Right renal pelvis (tissue), 4 donors: ENCODE measurements at places on chromosomes 1 and 21.

GRCh38 chr1:201781437-201781836 is 47.5 kb upstream of the IPO9 start:
- DNase-seq, result peak; percentile 37

- DNase-seq, result no peak
Measured at GRCh38 chr1:182953826-182954225, 860 bp upstream of the SHCBP1L start.

DNA sequence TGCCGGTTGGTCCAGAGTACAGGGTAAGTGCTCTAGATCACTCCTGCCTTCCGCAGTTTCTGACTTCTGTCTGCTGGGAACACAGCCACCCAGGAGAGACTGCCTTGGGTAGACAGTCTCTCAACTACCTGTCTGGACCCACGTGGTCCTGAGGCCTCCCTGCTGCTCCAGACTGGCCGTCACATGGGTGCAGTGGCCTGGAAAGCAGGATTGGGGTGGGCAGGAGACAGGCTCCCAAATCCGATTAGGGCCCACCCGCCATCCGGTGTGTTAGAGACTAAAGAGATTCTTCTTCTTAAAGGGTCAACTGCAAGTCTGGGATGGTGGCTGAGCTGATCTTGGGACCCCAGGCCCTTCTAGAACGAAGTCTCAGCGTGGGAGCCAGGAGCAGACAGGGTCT is 105.5 kb downstream of the EBNA1BP2 start:
- DNase-seq, result no peak

DNA sequence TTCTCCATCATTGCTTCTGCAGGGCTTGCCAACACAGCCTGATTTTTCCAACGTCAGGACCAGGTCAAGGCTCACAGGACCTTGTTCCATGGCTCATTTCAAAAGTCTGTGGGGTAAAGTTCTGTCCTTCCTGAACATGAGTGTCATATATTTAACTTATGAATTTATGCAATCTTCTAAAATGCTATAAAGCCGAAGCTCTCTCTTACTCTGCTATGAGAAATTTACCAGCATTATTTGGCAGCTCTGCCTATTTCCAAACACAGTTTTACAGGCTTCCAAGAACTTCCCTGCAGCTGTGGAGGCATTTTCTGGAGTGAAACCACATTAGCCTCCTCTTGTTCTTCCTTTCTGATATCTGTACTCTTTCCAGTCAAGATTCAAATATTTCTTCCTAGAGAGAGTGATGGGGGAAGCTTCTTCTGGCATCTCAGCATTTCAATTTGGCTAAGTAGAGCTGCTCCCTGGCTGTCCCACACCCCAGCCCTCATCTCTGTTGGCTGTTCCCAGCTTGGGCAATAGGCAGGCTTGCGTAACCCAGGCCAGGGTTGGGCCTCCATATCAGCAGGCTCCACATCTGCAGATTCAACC is 15.6 kb upstream of the HMGCS2 start:
- no peak for DNase-seq

- no peak for DNase-seq
Measured at GRCh38 chr1:82225421-82226185, 424.9 kb downstream of the ADGRL2 start.

DNA sequence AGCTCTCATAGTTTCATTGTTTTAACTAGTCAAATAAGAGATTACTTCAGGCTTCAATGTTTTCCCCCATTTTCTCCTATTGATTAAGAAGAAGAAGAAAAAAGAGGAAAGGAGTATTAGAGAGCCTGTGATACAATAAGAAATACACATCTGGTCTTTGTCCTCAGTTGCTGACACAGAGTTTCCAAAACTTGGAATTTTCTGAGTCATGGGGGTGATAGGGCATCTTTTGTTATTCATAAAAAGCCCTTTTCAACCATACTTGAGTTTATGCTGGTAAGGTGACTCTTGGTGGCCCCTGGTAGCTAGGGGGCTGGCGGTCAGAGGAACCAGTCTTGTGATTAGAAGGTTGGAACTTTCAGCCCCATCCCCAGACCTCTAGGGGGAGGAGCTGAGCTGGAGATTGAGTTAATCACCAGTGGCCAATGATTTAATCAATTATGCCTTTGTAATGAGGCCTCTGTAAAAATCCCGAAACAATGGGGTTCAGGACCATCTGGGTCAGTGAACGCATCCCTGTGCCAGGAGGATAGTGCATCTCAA is 28.9 kb upstream of the KLF18 start:
- DNase-seq, result no peak

GRCh38 chr1:87279536-87279875 is 49.2 kb upstream of the LMO4 start:
- DNase-seq, result no peak

DNA sequence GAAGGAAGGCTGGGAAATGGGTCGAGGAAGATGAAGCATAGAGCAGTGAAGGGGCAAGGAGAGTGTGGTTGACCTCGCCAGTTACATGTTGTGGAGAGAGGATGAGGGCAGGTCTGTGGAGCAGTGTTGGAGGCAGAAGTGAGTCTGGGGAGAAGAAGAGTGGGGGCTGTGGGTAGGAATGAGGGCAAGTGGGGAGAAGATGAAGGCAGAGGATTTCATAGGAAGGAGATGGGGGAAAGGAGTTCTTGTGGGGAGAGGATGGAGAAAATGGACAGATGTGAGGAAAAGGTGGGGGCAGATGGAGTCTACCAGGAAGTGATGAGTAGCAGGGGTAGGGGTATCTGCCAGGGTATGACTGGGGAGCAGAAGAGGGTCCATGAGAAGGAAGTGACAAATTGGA is 3.6 kb downstream of the ARMH1 start:
- DNase-seq, result no peak

DNA sequence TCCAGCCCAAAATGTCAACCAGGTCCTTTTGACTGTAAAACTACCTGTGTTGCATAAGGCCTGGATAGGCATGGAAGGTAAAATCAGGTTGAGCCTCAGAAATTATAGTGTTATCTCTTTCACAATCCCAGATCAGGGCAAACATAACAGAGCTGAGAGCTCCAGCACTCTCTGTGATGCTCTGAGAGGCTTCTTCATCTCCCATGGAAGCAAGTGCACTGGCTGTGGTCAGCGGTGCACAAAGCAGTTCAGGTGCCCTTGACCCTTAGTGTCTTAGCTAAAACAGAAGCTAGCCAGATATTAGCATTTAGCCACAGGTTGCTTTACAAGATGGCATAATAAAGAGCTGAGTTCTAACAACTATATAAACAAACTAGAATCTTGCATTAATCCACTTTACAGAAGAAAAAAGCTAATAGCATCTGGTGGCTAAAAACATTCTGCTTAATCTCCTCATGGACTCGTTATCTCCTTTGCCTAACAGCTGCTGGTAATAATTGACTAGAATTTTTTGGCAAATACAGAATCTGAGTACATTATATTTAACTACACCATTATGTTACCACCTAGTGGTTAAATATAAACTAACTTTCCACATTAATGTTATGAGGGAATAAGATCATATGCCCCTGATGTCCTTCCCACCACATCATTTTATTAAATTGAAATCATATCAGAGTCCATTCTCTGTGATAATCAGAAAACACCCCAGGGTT is 25.6 kb upstream of the POGK start:
- no peak for DNase-seq

DNA sequence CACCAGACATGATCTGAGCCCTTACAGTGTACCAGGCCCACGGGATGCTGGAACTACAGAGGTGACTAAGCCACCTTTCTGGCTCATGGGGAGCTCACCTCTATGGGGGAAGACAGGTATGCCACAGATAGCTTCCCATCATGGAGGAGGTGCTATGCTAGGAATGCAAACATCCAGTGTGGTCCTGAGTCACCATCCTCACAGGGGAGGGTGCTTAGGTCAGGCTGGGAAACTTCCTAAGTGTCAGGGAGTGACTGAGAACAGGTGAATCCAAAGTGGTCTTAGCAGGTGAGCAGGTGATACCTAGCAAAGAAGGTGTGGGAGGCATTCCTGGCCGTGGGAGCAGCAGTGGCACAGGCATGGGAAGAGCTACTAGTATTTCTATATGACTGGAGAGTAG is 8.6 kb upstream of the RASSF5 start:
- DNase-seq, result no peak

DNA sequence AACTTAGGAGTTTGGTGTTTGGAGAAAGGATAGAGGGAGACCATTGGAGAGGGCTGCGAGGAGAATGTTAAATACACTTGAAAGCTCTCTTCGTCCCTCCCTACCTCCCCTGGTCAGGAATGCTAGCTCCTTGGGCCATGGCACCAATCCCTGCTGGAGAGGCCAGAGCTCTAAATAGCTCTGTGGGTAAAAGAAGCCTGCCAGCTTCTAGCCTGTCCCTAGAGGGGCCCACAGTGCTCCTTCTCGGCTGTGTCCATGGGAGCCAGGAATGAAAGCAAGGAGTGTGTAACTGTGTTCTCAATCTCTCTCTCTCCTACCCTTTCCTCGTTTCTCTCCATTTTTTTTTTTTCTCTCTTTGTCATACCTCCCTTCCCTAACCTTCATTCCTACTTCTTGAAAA is at the start of gene CCDC190:
Gene CCDC190, minus strand, starts transcription at position 75 of the 400 bp plus-strand sequence. CDS start 1,529 bp downstream, outside the sequence.
- DNase-seq, result no peak

DNA sequence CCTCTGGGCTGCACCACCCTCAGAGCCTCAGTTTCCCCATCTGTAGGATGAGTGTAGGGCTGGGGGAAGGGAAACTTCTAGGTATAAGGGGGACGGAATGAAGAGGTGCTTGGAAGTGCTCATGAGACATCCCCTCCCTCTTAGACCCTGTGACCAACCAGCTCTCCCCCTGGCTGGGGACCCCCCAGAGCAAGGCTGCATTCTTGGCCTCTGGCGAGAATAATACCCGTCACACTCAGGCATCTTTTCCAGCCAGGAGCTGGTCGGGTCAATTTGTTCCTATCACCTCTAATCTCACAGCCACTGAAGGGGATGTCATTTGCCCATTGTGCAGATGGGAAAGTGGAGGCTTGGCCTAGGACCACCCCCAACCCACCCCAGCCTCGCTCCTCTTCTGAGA is 443.0 kb downstream of the PTPRU start:
- DNase-seq, result no peak

- no peak for DNase-seq
Measured at GRCh38 chr1:18116777-18117176, 9.2 kb downstream of the IGSF21 start.

GRCh38 chr1:53600561-53600960 is 138.4 kb downstream of the GLIS1 start:
- DNase-seq, result no peak

- no peak for DNase-seq
Measured at GRCh38 chr1:247322442-247322841, 9.2 kb downstream of the ZNF496 start.

- no peak for DNase-seq
Measured at GRCh38 chr1:206451134-206451686, 19.1 kb upstream of the IKBKE start.

DNA sequence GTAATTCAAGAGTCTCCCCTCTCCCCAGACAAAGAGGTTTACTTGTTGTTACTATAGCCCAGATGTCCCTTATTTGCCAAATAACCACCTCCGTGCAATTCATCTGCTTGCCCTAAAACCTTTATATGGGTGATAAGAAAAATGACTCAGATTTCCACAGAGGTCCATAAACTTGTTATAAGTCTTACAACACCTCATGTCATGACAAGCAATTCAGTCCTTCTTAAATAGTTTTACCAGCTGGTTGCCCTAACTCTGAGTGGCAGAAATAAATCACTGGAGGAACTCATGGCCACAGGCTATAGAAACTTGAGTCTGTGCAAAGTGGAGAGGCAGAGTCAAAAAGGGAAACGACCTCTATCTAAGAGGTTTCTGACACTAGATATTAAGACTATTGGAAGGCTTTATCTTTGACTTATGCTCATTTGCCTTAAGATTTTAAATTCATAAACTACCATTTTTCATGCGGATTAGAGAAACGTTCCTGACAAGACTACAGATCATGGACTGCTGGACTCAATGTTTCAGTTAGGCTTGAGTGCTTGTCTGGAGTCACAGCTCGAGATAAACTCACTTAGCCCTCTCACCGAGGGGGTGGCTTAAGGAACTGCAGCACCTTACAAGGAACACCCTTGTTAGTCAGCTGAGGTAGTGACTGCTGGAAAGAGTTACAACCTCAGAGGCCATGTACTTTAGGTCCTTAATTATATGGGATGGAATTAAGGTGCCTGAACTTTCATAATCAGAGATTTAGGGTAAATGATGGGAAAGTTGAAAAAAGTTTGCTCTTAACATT is 662.5 kb upstream of the USP24 start:
- DNase-seq, result no peak

GRCh38 chr1:182595641-182596240 is 6.7 kb upstream of the RNASEL start:
- DNase-seq, result no peak

DNA sequence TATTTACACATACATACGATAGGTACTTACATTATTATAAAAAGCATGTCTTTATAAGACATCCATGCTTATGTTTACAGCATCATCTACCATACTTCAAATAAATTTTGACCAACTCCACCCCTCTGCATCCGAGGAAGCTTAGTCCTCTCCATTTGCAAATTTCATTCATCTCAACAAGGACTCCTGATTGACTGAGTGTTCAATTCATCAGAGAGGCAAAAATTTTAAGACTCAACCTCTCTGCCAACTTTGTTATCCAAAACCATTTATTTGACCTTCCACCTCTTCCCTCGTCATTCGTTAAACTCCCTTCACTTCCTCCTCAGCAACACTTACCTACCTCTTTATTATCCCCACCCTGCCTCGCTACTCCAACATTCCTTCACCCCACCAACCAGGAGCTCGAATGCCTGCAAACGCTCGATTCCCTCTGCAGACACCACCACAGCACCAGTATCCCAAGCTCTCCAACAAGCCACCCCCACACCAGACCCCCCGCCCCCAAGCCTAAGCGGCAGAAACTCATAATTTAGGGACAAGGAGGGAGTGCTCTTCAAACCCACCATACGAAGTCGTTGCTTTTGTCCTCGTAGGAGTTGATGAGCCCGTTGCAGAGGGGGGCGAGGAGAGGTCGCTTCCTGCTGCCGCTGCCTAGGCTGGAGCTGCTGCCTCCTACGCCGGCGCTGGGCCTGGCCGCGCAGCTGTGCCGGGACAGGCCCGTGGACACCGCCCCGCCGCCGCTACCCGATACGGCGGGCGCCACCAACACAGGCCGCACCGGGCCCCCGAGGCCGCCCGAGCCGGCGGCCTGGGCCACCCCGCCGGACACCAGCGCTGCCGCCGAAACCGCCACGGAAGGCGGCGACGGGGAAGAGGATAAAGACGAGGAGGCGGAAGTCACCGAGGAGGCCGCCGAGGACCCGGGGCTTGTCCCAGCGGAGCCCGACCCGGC is 803 bp downstream of the COP1 start:
- DNase-seq, result peak; percentile 23
